Activated CD4-positive, CD25-positive, alpha-beta regulatory T cell treated with anti-CD3 and anti-CD28 coated beads, Interleukin-2, amount 50 U/mL, for 16 hours (primary cell): ENCODE measurements at places on chromosomes 13 and 19.

DNA sequence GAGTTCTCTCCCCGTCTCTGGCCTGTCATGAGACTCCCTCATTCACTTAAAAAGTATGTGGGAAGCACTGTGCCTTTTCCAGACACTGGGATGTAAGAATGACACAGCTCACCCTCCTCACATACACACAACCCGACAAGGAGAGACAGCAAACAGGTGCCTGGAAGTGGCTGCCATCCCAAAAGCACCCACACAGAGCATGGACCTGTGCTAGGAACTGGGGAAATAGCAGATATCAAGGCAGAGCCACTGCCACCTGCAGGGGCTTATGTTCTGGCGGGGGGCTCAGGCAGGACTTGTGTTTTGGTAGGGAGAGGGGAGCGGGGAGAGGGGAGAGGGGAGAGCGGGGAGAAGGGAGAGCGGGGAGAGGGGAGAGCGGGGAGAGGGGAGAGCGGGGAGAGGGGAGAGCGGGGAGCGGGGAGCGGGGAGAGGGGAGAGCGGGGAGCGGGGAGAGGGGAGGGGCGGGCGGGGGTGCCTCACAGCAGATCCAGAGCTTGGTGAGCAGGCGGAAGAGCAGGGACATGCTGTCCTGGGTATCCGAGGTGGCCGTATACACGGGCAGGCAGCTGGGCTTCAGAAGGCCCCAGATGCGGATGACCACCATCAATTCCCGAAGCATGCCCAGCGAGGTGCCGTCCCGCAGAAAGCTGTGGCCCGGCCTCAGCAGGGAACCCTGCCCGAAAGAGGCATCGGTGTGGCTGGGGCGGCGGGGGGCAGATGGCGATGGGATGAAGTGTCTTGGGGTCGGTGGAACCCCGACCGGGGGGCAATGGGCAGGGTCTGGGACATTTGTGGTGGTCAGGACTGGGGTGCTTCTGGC lies 12.2 kb downstream of the CFD start:
- DNase-seq = peak; percentile 26

- DNase-seq = no peak
Measured at GRCh38 chr13:43005460-43006236, 13.6 kb upstream of the EPSTI1 start.

- DNase-seq = no peak
Measured at GRCh38 chr19:2659856-2660432, 42.5 kb downstream of the GNG7 start.

- DNase-seq = no peak
Measured at GRCh38 chr13:113904411-113904810, 40.5 kb upstream of the GAS6 start.

DNA sequence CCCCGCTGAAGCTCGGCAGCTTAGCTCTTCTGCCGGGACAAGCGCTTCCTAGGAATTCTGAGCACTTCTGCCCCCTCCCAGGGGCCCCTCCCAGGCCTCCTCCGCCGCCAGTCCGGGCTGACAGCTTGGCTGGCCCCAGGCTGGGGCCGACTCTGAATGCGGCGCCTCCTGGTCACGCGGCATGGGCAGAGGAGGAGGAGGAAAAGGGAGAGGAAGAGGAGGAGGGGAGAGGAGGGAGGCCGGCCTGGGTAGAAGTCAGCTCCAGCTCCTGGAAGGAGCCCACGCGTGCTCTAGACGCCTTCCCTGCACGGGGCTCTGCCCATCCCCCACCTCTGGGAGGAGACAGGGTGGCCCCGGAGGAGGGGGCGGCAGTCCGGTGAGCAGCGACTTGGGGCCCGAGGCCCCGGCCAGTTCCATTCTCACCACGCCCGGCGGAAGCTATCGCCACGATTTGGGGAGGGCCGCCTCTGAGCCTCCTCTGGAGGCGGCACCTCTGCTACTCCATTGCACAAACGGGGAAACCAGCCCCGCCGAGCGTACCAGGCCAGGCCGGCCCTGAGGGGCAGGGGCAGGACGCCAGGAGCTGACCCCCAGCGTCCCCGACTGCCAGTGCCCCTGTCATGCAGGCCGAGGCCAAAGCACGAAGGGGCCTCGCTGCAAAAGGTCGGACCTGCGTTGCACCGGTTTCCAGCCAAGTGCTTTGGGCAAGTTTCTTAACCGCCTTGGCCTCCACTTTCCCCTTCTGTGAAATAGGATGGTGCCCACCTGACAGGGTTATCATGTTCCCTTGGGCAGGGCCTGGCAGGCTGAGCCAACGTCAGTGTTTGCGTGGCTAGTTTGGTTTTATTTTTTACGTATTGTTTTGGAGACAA lies 31.6 kb downstream of the CCNE1 start:
- no peak for DNase-seq

GRCh38 chr13:19685437-19685836 lies 52.0 kb downstream of the MPHOSPH8 start:
- no peak for DNase-seq

- no peak for DNase-seq
Measured at GRCh38 chr13:114140906-114141250, 8.5 kb upstream of the RASA3 start.

GRCh38 chr19:4379383-4380253 lies 20.7 kb downstream of the SH3GL1 start:
- DNase-seq = no peak

- DNase-seq = no peak
Measured at GRCh38 chr13:112704308-112705145, 14.7 kb downstream of the ATP11A start.

DNA sequence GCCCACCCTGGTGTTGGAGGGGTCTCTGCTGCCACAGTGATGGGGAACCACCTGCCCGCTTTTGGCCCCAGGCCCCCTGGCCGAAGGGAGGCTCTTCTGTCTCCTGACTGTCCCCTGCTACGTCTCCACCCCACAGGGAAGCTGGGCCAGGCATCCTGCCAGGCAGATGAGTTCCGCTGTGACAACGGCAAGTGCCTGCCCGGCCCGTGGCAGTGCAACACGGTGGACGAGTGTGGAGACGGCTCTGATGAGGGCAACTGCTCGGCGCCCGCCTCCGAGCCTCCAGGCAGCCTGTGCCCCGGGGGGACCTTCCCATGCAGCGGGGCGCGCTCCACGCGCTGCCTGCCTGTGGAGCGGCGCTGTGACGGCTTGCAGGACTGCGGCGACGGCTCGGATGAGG lies 11.0 kb downstream of the LRP3 start:
- DNase-seq = no peak

GRCh38 chr13:29664591-29664990 lies 69.1 kb upstream of the SLC7A1 start:
- no peak for DNase-seq

- no peak for DNase-seq
Measured at GRCh38 chr19:7928741-7929701, 3.1 kb upstream of the CTXN1 start.

DNA sequence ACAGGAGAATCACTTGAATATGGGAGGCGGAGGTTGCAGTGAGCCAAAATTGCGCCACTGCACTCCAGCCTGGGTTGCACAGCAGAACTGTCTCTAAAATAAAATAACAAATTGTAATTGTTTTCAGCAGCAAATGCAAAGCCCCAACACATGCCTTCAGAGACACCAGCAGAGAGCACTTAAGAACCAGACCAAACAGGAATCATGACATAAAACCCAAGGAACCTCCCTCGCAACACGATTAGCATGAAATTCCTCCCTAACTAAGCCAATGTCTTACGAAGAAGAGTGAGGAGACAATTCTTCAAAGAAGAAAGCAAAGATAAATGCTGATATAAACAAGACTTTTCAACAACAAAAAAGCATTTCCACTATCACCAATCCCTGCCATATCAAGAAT lies 40.1 kb downstream of the PSPC1 start:
- no peak for DNase-seq

DNA sequence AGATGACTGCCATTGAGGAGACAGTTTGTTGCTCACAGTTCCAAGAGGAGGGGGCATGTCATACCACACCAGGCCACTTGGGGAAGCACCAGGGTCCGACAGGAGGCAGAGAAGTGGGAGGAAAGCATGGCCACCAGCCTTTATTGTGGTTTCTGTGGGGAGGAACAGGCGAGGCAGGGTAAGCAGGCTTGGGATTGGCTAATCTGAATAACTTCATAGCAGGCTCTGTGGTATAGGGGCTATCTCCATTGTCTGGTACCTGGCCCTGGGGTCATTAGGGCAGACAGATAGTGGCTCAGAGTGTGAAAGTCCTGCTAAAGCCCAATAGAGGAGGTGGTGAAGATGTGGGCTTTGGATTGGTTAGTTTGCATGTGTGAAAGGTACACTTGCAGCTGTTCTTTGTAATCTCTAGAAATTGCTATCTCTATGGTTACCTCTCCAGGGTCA lies 35.5 kb downstream of the CBY2 start:
- no peak for DNase-seq

DNA sequence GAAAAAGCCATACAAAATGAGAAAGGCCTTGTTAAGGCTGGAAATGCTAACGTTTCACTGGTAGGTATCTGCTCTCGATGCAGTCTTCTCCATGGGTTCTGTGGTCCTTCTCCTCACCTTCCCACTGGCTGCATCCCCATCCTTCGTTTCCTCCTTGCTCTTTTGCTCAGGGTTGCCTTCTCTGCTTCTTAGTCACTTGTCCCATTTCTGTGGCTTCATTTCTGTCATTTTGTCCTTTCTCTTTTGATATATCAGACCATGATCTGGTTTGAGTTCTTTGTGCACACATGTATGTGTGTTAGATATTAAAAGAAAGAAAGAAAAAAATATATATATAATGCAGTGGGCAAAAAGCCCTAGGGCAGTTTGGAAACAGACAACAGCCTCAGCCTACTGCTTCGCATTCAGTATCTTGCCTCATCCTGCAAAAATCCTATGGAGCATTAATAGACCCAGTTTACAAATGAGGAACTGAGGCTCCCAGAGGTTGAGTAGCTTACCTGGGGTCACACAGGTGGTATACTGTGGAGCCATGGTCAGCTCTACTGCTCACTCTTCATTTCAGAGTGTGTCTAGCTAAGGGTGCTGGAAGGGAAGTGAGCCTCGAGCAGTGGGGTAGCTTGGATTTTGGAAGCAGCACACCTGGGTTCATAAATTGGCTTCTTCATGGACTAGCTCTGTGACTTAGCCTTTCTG lies 57.6 kb upstream of the MEDAG start:
- no peak for DNase-seq

- DNase-seq = no peak
Measured at GRCh38 chr13:109401891-109402290, 384.5 kb downstream of the IRS2 start.

- no peak for DNase-seq
Measured at GRCh38 chr13:56736966-56737365, 403.8 kb upstream of the PRR20A start.

DNA sequence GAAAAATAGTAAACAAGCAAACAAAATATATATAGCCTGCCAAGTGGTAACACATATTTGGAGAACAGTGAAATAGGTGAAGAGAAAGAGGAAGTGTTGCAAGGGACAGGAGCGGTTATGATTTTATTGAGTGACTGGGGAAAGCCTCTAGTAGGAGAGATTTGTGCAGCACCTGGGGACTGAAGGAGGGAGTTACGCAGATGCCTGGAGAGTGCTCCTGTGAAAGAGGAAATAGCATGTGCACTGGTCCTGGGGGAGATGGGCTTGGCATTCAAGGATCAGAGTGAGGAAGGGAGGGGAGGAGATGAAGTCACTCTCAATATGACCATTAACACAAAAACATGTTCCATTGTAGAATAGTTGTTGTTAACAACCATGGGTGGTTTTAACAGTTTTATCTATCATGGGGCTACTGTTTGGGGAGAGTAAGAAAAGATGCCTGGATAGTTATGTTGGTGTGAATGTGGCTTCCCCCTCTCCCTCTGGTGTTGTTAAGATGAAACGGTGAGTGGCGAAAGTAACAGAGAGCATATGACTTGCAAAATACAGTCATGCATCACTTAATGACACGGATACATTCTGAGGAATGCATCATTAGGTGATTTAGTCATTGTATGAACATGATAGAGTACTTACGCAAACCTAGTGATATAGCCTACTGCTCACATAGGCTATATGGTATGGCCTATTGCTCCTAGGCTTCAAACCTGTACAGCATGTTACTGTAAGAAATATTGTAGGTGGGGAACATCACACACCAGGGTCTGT lies 251.7 kb upstream of the ARGLU1 start:
- no peak for DNase-seq

GRCh38 chr13:35672611-35673010 lies 196.1 kb upstream of the MAB21L1 start:
- no peak for DNase-seq

- no peak for DNase-seq
Measured at GRCh38 chr13:80612804-80613203, 271.9 kb upstream of the SPRY2 start.

DNA sequence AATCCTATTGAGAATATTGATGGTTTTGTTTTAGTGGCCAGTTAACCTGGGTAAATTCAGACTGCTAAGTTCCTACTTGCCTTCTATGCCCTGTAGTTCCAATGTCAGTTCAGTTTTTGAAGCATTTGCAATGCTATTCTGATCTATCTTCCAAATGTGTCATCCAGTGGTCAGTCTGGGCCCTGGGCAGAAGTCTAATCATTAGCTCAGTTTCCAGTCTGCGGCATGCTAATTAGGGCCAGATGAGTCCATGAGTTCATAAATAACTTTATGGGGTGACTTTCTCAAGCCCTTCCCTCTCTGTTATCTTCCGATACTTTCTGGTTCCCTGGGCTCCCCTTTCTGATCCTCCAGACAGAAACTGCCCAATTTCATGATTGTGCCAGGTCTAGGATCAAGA lies 32.7 kb downstream of the FAM187B start:
- no peak for DNase-seq

GRCh38 chr19:38831142-38831605 lies 420 bp downstream of the ECH1 start:
- DNase-seq = no peak

DNA sequence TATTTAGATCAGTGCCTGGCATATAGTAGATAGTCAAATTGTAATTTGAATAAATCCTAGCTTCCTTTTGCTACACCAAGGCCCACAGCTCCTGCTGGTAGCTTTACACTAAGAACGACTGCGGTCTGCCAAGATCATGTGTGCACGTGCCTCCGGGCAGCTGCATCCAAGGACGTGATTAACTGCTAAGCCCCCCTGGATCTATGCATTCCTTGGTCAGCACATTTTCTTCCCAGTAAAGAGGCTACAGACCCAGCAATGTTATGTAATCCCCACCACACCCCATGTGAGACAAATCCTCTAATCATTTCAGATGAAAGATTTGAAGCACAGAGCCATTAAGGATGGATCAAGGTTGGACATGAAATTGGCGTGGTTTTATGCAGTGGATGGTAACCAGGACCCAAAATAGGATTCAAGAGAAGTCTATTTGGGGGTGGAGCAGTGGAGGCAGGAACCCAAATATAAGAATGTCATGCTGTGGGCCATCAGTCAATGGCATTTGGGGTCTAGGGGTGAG lies 65.2 kb upstream of the PEG3 start:
- no peak for DNase-seq

DNA sequence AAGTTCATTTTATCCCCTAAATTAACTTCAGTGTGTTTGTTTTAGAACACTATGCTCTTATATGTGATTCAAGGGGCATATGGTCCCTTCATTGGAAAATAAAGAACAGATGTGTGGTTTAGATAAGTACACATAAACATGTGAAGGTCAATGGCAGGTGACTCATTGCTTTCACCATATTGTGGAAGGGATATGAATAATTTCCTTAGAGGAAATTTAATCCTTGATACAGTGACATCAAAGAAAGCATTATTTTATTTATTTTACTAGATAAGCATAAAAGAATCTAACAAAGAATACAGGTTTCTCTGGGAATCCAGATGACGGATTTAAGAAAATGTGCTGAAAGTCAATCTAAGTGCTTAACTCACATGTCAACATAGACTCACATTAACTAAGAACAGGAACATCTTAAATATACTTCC lies 373.5 kb downstream of the KCTD12 start:
- no peak for DNase-seq

GRCh38 chr13:26219726-26220125 lies 2.4 kb downstream of the RNF6 start:
- no peak for DNase-seq
